Amniotic stem cell (primary cell): ENCODE measurements at places on chromosomes 2 and 18.

GRCh38 chr2:69701100-69701945 is 40.6 kb upstream of the ANXA4 start:
- DNase-seq: no peak

- peak; percentile 51 for DNase-seq
These were observed 252.6 kb downstream of the AGAP1 start for GRCh38 chr2:235746257-235746934.

DNA sequence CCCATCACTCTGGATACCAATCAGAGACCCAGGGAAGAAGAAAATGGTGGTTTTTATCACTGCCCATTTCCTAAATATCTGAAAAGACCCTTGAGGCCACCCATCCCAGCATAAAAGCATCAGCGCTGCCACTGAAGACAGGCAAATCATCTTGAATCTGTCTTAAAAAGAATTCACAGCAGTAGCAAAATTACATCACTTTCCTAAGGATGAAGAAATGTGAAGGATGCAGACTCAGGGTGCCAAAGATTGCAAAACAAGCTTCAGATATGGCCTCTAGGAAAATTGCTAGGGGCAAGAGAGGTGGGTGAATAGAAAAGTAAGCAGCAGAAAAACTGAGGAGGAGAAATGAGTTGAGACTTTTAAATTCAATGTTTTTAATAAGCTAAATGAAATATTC is 70.0 kb downstream of the SLC25A12 start:
- DNase-seq: no peak

- peak; percentile 71 for DNase-seq
These were observed at the start of gene BMPR2 for GRCh38 chr2:202375609-202376408. Gene BMPR2, plus strand, starts transcription at chr2:202376327. Its CDS starts 1,148 bp downstream, at chr2:202377475.

GRCh38 chr2:219916726-219917440 is 289.5 kb downstream of the SLC4A3 start:
- no peak for DNase-seq

DNA sequence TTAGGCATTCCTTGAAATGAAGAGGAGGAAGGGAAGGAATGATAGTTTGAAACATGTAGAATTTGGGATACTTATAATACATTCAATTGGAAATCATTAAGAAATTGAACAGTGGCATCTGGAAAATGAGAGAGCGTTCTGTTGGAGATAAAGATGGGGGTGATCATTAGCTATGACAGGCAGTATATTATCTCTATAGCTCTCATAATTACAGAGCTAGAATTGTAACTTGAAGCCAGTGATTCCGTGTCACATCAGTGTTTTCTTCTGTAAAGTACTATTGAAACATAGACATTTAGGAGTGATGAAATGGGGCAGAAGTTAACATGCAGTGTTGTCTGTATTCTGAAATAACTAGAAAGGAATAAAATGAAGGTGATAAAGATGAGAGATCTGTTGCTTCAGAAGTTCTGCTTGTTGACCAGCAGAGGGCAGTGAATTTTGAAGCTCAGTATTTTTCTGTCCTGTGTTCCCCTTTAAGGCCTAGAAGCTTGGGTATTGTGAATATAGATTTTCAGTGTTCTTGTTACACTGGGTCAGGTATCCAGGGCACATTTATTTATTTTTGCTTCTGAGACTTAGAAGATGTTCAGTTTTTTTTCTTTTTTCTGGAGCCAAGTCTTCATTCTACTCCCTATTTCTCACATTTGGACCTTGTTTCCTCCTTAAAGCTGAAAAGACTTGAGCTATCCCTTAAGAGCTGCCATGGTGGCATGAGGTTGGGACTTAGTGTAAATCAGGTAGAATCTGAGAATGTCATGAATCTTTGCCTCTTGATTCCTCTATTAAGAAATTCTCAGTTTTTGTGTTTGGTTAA is 157.4 kb downstream of the TAF4B start:
- peak; percentile 1 for DNase-seq

- DNase-seq: no peak
These were observed 98.7 kb downstream of the FAM210A start for GRCh38 chr18:13627639-13628038.

DNA sequence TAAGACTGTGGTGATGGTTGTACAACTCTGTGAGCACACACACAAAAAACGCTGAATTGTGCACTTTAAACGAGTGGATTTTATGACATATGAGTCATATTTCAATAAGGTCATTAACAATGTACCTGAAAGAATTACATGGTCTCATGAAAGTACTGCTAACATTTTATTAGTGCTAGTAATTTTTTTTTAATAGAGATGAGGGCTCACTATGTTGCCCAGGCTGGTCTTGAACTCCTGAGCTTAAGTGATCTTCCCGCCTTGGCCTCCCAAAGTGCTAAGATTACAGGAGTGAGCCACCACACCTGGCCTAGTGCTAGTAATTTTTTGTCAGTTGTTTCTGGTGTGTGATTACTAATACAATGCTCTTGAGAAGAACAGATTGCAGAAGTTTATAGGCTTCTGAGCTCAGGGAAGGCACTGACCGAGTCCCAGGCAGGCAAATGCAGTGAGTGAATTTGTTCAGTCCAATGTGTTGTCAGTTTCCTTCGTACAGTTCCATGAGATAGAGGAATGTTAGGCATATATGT is 177.0 kb downstream of the TGIF1 start:
- DNase-seq: no peak

DNA sequence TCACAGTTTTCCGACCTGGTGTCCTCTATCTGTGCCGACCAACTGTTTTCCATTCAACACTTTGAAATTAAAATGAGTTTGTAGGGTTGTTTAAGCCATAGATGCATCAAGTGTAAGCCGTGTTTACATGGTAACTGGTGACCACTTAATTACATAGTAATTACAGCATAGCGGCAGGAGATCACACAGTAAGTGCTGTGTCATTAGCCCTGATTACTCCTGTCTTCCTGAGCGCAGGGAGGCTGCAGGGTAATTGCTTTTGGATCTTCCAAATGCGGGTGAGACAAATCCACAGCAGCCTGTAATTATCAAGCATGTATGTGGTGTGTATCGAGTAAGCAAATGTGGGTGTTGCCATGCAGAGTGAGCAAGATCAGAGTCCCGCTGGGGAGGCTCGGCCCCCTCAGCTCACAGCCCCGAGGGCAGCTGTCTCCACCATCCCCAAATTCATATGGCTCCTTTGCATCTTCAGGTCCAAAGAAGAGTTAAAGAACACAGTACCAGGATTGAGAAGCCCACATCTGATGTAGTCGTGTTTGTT is 71.5 kb upstream of the HDAC4 start:
- no peak for DNase-seq

GRCh38 chr2:206064077-206064476 is 21.9 kb downstream of the INO80D start:
- DNase-seq: no peak

GRCh38 chr2:157394928-157395327 is 49.0 kb downstream of the CYTIP start:
- DNase-seq: no peak

DNA sequence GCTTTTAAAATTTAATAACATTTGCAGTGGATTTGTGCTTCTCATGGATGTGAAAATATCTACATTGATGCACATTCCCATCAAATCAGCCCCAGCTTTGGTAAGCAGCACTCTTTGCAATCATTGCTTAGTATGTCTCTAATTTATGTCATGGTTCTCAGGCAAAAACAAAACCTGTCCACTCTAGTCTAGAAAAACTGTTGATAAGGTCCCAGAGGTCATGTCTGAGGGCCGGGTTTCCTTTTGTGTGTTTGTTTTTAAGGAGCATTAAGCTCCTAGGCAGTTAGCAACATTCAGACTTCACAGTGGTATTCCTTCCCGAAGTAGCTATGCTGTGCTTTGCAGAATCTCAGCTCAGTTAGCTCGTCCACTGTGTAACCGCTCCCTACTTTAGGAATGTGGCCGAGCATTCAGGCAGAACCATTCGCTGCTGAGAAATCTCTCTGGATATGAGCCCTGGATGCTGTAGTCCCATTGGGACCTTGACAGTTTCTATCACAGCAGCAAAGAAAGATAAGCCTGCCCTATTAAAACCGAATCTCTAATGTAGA is 4.0 kb downstream of the DIPK1C start:
- DNase-seq: no peak

DNA sequence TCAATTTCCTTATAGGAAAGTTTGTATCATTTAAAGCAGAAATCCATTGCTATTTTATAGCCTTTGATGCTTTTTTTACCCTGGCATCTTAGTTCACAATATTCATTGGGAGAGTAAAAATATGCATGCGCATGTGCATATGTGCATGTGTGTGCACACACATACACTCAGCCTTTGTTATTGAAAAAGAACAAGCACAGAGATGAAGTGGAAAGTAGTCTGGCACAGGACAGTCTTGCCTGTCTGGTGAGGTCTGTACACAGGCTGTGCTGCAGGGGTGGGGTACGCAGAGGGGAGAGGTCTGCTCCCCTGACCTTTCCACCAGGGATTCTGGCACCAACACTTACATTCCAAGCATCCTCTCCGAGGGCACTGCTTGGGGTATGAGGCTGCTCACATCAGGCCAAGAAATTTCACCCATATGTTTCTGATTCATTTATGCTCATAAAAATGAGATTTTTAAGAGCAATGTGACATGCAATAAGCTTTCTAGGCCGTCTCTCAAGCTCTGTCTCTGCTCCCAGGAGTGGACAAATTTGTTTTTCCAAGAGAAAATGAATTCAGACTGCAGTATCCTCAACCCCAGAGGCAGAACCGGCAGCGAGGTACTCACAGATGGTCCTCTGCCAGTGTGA is 237.2 kb downstream of the INSIG2 start:
- no peak for DNase-seq

GRCh38 chr2:173397539-173397938 is 42.9 kb downstream of the CDCA7 start:
- no peak for DNase-seq

- no peak for DNase-seq
These were observed 76.0 kb downstream of the NCK2 start for GRCh38 chr2:105820691-105821090.

DNA sequence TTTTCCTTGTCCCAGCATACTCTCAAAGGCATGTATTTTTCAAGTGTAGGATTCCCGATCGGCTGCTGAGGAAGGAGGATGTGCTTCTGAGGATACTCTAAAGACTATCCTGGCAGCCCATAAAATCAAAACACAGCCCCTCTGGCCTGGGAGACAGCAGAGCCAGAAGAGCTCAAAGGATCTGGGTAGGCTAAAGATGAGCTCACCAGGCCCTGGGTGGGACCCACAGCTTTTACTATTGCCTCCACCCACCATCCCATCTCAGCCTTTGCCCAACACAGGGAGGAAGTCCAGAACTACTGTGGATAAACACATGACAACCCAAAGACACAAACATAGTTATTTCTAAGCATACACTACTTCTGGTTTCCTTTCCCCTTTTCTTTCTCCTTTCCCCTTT is 79.1 kb upstream of the ZFP36L2 start:
- no peak for DNase-seq

GRCh38 chr2:88680266-88680902 is 11.1 kb upstream of the RPIA start:
- no peak for DNase-seq

- DNase-seq: no peak
These were observed 132.8 kb downstream of the ARHGAP15 start for GRCh38 chr2:143261986-143262385.

DNA sequence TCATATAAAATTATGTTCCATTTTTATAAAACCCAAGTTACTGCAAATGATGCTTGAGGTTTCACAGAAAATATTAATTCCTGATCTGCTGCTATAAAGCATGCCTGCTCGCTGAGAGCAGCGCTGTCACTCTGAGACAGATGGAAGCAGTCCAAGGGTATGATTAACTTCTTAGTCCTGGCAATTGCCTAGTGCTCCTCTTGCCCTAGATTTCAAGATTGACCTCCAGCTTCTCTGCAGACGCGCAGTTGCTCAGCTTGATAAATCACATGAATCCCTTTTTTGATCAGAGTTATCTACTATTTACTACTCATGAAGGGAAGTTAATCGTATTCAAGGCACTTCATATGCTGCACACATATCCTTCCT is 154.6 kb upstream of the REV1 start:
- no peak for DNase-seq

GRCh38 chr18:54616220-54616848 is 25.3 kb downstream of the DYNAP start:
- no peak for DNase-seq

DNA sequence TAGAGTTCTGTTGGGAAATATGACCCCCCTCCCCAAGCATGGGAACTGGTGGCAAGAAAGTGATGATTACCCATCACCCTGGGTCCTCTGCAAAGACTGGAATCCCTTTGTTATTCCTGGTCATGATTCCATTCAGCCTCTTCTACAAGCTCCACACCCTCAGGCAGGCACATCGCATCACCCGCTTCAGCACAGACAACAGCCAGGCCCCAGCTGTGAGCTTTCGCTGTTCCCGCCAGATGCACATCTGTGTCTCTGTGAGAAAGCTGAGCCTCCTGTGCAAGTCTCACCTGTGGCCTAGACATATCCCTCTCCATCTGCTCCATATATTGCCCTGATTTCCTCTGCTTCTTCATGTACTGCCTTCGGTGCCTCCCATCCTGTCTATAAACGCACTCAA is 368.0 kb upstream of the RAB6C start:
- DNase-seq: no peak

DNA sequence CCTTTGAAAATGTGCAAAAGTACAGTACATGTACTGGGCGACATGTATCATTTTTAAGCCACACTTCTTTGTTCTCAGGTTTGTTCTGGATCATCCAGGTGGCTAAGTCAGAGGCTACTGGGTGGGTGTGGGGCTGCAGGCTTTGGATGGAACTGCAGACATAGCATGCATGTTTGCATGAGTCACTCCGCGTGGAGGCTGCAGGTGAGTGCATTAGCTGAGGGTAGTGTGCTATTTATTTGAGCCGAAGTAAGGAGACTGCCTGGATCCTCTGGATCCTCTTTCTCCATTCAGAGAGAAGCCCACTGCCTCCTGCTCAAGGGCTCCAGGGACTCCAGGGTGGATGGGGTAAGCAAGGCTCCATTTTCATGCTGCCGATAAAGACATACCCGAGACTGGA is 9.4 kb upstream of the NEURL3 start:
- no peak for DNase-seq

- DNase-seq: no peak
These were observed 10.8 kb downstream of the SIX3 start for GRCh38 chr2:44952143-44952805.

DNA sequence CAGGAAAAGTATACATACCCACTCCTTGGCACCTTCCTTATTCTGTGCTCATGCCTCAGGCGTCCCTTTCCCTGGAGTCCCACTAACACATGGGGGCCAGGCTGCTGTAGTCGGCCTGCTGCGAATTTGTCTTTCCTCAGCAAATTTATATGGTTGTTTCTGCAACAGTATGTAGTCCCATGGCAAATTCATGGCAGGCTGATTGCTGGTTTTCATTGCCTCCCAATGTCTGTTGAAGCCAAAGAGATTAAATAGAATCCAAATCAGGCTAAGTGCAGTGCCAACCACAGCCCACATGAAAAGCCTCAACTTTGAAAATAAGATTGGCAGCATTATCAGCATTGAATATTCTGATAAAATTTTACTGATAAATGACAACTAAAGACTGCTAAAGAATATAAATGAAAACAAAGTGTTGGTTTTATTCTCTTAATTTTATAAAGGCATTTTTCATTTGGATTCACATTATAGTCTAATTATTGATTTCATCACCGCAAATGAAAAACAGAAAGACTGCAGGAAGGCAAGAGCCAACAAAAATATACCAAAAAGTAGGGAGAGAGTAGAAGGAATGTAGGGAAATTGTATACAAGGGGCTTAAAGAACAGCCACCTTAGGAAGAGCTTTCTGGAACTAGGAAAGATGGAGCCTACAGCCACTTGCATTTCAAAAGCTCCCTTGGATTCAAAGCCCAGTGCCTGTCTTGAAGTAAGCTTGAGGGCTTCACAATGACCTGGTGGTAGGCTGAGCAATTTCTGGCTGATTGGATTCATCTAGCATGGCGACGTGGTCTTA is 283.7 kb upstream of the MMADHC start:
- no peak for DNase-seq

GRCh38 chr2:99420751-99421299 is 69.0 kb downstream of the REV1 start:
- DNase-seq: peak; percentile 19

- no peak for DNase-seq
These were observed 106.3 kb upstream of the GLI2 start for GRCh38 chr2:120629241-120629895.
